ENCODE measurements at places on chromosomes 7 and 10. TPM values are rescaled to one million over a fixed set of nuclear protein-coding genes. Genes with fewer than 3 reads are reported as not detected.

The ZNF239 gene
- 0.63 TPM for total RNA-seq

DNA sequence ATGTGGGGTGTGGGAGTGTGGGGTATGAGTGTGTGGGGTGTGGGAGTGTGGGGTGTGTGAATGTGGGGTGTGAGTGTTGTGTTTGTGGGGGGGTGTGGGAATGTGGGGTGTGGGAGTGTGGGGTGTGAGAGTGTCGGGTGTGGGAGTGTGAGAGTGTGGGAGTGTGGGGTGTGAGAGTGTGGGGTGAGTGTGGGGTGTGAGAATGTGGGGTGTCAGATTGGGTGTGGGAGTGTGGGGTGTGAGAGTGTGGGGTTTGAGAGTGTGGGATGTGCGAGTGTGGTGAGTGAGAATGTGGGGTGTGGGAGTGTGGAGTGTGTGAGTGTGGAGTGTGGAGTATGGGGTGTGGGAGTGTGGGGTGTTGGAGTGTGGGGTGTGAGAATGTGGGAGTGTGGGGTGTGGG is 50.1 kb upstream of the EN2 start:
- H3K27ac ChIP-seq: no peak overlapping the region
- H3K27me3 ChIP-seq: peaks cover 17% of the 10 kb centered on the region
- H3K4me1 ChIP-seq: peaks cover 2% of the 10 kb centered on the region
- no peak for DNase-seq
- H3K4me3 ChIP-seq: no peak overlapping the region
- H3K36me3 ChIP-seq: no peaks in the 10 kb centered on the region

The KIF20B gene
- 17.1 TPM for total RNA-seq

GRCh38 chr7:625376-625971 is 101.0 kb upstream of the DNAAF5 start:
- no peaks in the 10 kb centered on the region for H3K4me1 ChIP-seq
- DNase-seq: no peak
- H3K27me3 ChIP-seq: no peaks in the 10 kb centered on the region
- H3K36me3 ChIP-seq: no peaks in the 10 kb centered on the region

- peak overlapping the region; percentile 15 for H3K4me3 ChIP-seq
- no peak for DNase-seq
- no peaks in the 10 kb centered on the region for H3K4me1 ChIP-seq
- H3K36me3 ChIP-seq: no peaks in the 10 kb centered on the region
- peaks cover 4% of the 10 kb centered on the region for H3K27me3 ChIP-seq
Observed at GRCh38 chr7:155483245-155483644, 25.3 kb downstream of the EN2 start.
